ENCODE measurements at places on chromosomes 4 and X.

- no peak for DNase-seq
Observed at GRCh38 chrX:37364666-37365065, 15.5 kb downstream of the PRRG1 start.

GRCh38 chrX:112851161-112851779, 10.6 kb upstream of the AMOT start:
- no peak for DNase-seq

DNA sequence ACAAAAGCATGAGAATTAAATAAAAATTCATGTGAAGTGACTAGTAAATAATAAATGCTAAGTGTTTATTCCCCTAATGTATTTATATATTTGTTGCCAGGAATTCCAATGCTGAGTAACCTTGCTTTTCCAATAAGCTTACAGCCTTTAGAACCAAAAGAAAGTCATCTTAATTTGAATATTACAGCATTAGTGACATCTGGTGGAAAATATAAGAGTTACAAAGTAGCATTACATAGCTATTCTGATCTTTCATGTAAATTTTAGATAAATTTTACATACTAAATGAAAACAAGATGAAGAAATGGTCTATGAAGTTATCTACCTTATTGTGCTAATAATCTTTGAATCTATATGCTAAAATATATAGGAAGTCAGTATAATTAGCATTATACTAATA, 10.4 kb downstream of the MAD2L1 start:
- no peak for DNase-seq

GRCh38 chr4:130329036-130329435, 1233.1 kb downstream of the C4orf33 start:
- DNase-seq, result no peak

DNA sequence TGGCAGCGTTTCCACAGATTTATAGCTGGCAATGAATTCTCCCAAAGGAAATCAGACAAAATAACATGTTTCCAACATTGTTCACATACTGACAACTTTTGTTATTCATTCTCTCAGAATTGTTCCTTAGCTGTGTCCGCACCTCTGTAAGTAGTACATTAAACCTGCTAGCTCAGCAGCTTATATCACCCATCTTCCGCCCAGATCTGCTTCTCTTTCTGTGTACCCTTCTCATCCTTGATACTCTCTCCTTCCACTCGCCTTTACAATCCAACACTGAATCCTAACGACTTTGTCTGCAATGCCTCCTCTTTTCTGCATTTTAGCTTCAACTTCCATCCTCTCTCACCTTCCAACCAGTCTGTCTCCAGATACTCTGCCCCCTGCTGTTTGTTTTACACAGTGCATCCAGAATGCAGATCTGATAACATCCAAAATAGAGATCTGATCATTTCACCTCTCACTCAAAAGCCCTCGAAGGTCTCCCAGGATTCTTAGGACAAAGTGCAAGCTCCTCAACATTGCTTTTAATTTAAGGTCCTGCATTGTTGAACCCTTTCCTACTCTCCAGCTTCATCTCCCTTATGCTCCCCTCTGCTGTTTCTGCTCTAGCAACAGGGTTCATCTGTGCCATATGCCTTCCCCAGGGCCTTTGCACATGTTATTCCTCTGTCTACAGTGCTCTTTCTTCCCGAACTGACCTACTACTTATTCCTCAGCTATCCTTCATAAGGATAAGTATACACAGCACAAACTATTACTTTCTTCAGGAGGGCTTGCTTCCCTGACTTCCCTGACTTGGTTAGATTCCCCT, 67.3 kb upstream of the VBP1 start:
- DNase-seq, result peak; percentile 31

DNA sequence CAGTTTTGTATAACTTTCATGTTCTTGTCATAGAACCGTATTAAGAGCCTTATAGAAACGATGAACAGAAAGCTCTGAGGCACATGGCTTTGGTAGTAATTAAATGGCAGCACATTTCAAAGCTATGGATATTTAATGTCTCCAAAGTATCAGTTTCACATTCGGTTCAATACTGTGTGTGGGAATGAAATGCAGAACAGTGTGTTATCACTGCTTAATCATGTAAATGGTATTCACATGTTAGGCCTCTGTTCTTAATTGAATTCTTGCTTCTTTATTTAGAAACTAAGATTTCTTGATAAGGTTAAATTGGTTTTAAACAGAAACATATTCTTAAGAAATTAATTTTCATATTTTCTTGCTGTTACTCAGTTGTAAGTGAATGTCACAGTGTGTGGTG, 701.0 kb upstream of the PITX2 start:
- no peak for DNase-seq

- DNase-seq, result no peak
Observed at GRCh38 chrX:107135965-107136307, 17.3 kb upstream of the RBM41 start.

- no peak for DNase-seq
Observed at GRCh38 chr4:96145601-96146000, 305.7 kb downstream of the PDHA2 start.

- no peak for DNase-seq
Observed at GRCh38 chrX:79466636-79467035, 99.5 kb upstream of the ITM2A start.

DNA sequence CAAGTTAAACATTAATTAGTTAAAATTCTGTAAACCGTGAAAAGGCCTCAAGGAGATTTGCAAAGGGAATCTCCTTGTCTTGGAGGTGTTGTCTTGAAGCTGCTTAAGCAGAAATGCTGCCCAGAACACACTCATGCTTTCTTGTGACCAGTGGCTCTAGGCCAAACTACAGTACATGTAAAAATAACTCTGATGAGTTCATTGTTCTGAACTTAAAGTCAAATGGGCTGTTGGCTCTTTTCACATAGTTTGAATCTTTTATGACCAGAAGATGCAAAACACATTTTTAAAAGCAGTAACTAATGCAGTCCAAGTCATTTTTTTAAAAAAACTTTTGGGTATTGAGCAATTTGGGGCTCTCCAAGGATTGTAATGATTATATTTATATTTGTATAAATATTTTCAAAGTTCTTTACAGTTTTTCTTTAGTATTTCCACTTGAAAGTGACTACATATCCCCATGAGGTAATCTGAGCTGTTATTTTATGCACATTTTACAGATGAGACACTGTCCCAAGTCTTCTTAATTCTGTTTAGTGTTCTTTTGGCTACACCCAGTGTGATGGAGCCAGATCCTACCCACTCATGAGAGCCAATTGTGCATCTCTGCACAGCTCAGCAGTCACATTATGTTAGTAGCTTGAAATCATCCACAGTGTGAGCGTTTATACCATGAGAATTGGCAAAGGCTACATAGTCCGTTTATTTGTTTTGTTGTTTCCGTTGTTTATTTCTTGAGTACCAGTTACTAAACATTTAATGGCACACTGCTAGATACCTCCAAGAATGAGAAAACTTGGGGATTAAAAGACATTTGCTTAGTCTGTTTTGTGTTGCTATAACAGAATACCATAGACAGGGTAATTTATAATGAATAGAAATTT, 112.8 kb upstream of the ATXN3L start:
- no peak for DNase-seq

DNA sequence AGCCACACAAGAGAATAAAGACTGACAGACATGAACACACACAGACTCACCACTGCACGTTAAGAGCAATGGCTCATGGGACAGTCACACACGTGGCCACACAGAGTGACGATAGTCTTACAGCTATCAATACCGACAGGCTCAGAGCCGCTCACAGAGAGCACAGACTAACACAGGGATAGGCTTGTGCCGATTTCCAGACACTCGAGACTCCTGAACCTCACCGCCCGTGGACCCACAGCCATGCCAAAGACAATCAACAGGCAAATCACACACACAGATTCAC, 716 bp upstream of the SLC38A5 start:
- DNase-seq, result no peak

GRCh38 chr4:29051381-29051965, 1668.7 kb upstream of the PCDH7 start:
- no peak for DNase-seq

DNA sequence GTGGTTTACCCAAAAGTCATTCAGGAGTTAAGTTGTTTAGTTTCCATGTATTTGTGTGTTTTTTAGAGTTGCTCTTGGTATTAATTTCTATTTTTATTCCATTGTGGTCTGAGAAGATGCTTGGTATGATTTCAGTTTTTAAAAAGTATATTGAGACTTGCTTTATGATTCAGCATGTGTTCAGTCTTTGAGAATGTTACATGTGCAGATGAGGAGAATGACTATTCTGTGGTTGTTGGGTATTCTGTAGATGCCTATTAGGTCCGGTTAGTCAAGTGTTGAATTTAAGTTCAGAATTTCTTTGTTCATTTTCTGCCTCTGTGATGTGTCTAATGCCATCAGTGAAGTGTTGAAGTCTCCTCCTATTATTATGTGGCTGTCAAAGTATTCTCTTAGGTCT, 249.4 kb downstream of the ARHGAP10 start:
- DNase-seq, result no peak

GRCh38 chr4:37758226-37758625, 68.3 kb upstream of the PGM2 start:
- no peak for DNase-seq

DNA sequence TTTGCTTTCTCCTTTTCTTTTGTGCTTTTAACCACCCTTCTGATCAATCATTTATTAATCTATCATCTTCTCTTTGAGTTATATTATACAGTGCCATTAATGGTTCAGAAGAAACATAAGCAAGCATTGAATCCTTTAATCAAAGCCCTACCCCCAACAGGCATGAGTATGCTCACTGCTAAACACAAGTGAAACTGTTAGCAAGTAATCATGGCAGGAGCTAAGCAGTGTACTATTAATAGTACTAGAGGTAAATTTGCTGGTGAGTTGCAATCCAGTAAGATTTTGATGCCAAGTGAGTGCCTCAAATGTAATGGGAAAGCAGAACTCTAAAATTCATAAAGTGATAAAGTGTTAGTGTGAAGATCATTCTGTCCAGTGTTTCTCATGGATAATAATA, 57.2 kb downstream of the FNIP2 start:
- DNase-seq, result no peak

- DNase-seq, result no peak
Observed at GRCh38 chr4:19739101-19739651, 512.5 kb upstream of the SLIT2 start.

DNA sequence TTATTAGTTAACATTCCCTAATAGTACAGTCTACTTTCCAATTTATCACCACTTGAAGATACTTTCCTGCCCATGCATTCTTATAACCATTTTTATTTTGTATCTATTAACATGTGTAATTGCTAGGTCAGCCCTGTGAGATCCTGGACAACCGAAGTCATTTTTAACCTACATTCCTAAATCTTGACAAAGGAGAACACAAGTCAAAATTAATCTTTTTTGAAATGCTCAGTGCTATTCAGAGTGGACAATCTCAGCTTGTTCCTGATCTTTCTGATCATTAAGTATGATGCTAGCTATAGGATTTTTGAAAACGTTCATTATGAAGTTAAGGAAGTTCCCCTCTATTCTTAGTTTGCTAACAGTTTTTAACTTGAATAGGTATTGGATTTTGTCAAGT, 37.5 kb downstream of the ANXA10 start:
- DNase-seq, result no peak

DNA sequence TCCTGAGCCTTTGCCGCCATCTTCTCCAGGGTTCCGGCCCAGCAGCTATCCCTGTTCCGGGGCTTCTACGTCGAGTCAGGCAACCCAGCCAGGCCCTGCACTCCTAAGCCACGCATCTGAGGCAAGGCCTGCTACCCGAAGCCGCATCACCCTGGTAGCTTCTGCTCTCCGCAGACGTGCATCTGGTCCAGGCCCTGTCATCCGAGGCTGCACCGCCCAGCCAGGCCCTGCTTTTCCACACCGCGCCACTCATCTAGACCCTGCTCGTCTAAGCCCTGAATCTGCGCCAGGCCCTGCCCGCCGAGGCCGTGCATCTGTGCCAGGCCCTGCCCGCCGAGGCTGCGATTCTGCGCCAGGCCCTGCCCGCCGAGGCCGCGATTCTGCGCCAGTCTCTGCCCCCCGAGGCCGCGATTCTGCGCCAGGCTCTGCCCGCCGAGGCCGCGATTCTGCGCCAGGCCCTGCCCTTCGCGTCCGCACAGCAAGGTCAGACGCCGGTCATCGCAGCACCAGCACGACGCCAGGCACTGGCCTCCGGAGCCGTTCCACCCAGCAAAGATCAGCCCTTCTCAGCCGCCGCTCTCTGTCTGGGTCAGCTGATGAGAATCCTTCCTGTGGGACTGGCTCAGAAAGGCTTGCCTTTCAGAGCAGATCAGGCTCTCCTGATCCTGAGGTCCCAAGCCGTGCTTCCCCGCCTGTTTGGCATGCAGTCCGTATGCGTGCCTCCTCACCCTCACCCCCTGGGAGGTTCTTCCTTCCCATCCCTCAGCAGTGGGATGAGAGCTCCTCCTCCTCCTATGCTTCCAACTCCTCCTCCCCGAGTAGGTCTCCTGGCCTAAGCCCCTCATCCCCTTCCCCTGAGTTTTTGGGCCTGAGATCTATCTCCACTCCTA, 75.1 kb downstream of the NUDT10 start:
- DNase-seq, result no peak

DNA sequence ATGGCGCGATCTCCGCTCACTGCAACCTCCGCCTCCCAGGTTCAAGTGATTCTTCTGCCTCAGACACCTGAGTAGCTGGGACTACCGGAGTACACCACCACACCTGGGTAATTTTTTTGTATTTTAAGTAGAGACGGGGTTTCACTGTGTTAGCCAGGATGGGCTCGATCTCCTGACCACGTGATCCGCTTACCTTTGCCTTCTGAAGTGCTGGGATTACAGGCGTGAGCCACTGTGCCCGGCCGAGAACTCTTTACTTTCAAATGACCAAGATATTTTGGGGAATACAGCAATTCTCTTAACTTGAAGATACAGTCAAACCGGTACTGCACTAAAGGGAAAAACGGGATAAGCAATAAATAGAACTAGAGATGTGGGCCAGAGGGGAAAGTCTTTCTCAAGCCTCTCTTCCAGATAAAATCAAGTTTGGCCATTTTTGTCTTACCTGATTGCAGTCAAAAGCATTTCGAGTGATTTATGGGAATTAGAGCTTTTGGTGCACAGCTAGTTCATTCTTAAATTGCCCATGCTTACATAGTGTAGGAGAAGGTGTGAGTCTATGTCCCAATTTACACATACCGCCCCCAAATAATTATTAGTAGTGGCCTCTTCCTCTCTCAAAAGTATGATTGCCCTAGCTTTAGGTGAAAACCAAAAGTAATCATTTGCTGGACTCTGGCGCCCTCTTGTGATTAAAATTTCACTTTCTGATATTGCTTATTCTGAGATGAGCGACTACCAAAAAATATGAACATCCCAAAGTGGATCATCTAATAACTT, 53.2 kb upstream of the ABCG2 start:
- DNase-seq, result peak; percentile 23

GRCh38 chrX:10944136-10944885, 166.8 kb upstream of the HCCS start:
- no peak for DNase-seq

DNA sequence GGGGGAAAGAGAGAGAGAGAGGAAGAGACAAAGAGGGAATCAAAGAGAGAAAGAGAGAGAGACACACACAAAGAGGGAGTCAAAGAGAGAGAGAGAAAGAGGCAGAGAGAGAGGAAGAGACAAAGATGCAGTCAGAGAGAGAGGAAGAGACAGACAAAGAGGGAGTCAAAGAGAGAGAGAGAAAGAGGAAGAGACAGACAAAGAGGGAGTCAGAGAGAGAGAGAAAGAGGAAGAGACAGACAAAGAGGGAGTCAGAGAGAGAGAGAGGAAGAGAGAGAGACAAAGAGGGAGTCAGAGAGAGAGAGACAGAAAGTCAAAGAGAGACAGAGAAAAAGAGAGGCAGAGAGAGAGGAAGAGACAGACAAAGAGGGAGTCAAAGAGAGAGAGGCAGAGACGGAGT, 45.5 kb downstream of the MAGEA9 start:
- no peak for DNase-seq

GRCh38 chrX:121733514-121733913, 686.1 kb downstream of the GLUD2 start:
- DNase-seq, result no peak

- DNase-seq, result peak; percentile 22
Observed at GRCh38 chrX:120560405-120560841, 339 bp downstream of the CUL4B start.
